ENCODE measurements at places on chromosomes 3 and 15.

DNA sequence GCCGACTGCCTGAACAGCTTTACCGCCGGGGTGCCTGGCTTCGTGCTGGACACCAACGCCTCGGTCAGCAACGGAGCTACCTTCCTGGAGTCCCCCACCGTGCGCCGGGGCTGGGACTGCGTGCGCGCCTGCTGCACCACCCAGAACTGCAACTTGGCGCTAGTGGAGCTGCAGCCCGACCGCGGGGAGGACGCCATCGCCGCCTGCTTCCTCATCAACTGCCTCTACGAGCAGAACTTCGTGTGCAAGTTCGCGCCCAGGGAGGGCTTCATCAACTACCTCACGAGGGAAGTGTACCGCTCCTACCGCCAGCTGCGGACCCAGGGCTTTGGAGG is 815 bp downstream of the SPINT1 start:
- no peak for DNase-seq

DNA sequence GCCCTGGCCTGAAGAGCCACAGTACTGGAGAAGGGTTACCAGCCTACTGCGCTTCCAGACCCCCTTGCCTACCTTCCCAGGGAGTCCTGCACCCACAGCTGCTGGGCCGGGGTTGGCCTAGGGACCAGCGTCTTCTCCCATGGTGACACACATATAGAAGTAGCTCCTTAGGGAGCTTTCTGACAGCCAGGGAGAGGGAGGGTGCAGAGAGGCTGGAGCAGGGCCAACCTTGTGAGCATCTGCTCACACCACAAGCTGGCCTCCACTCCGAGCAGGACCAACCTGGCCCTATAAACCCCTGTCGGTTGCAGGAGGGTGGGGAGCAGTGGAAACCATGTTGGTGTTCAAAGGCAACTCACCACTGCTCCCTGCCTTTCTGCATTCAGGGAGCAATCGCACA is 35.2 kb downstream of the SRPRB start:
- no peak for DNase-seq

- no peak for DNase-seq
These were observed 5.7 kb upstream of the TBC1D2B start for GRCh38 chr15:78083186-78083585.

DNA sequence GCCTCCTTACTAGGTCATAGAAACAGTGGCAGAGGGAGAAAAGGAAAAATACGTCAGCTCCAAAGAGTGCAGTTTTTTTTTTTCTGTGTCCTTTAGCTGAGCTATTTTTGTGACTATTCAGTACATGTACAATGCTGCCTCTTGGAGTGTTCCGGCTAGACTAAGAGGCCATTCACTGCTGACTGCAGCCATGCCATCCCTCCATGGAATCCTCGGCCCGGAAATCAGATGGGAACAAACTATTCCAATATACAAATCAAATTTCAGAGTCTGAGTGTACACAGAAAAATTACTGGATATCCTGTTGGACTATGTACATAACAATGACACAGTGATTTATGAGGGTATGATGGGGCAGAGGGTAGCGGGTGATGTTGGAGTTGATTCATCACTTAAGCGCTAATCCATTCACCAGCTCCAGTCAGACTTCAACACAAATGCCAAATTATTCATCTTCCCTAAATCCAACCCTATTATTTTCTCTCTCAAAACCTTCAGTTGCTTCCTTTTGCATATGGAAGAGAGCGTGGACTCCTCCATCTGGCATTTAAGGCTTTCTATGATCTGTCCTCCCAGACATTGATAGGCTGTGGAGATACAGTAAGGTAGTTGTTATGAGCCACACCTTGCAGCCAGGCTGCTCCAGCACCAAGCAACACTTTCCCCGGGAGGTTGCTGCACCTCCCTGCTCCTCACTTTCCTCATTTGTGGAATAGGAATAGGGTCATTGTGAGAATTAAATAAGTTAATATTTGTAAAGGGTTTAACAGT is 109.1 kb downstream of the LPP start:
- DNase-seq: no peak

DNA sequence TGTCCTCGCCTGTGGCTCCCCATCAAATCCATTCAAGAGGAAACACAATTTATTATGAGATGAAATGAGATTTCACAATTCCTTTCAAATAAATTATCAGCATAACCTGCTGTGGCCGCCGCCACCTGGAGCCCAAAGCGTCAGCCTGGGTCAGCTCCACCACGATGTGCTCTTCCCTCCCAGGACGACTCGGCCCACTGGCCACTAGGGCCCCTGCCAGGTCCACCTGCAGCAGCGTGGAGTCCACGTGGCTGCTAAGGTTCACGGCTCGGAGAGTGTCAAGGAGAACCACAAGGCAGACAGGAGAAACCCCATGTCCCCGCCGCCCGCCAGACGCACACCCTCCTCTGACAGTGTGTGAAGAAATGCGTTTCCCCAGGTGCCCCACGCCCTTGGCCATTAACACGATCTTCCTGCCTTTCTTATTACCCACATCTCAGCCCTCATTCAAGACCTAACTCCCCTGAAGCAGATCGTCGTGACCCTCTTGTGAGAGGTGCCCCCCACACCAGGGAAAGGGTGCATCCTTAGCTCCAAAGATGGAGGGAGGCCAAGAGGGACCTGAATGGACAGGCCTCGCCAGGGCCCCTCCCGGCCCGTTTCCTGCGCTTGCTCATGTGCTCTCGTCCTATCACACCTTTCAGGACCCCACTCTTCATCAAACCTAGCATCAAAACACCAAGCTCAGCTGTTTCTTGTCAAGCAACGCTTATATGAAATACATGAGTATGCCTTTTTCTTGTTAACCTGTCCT is 80.6 kb downstream of the OCA2 start:
- no peak for DNase-seq

GRCh38 chr15:64746356-64746755 is 29.0 kb downstream of the RBPMS2 start:
- no peak for DNase-seq

GRCh38 chr3:182005701-182006100 is 294.0 kb downstream of the SOX2 start:
- no peak for DNase-seq

DNA sequence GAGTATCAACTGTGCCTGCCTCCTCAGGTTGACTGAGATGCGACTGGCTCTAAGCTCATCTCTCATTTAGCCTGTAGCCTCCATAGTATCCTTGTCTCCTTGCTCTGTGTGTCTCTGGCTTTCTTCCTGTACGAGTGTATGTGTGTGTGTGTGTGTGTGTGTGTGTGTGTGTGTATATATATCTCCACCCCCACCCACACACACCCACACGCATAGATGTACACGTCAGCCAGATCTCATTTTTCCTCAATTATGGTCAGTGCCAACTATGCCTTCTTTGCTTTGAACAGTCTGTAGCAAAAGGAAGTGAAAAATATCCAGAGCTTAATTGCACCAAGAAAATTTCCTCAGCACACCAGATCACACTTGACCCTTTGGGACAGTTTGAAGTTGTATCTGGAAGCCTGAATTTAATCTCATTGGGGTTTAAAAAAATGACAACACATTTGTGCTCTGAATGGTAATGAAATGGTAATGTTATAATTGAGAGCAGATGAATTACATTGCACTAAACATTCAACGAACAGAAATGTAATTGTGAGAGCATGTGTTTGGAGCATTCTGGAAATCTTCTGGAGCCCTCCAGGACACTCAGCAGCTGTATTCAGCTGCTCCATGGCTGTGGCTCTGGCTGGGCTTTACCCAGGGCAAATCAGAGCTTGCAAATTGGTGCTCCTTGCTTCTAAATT is 63.6 kb downstream of the RYR3 start:
- DNase-seq: no peak

- DNase-seq: no peak
These were observed 855 bp downstream of the GMPPB start for GRCh38 chr3:49722896-49723295.

DNA sequence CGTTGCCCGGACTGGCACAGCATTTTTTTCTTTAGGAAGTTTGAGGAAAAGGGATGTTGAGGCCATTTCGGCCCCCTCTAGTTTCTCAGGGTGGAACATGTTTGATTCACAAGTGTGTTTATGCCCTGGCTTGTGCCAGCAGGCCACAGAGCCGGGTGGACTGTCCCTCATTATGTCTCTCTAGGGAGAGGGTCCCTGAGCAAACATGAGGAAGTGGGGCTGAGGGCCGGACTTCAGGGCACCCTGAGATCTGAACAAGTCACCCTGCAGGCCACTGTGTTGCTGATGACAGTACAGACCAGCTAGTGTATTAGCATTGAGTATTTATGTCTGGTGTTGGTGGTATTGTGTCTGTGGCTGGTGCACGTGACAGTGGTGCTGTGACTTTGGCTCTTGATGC is 34.9 kb downstream of the RNU5B-1 start:
- peak; percentile 60 for DNase-seq

- no peak for DNase-seq
These were observed 49.4 kb downstream of the ITGB5 start for GRCh38 chr3:124837730-124838186.

DNA sequence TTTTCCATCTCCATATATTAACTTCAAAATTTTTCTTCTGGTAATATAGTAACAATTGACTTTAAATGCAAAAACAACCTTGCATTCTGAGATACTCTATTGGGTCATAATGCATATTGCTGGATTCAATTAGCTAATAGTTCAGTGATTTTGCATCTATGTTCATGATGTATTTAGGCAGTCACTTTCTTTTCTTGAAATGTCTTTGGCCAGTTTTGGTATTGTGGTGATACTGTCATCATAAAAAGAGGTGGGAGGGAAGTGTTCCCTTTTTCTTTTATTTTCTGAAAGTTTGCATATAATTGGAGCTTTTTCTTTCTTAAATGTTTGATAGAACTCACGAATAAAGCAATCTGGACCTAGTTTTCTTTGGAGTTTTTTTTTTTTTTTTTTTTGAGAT is 67.4 kb upstream of the ZNF148 start:
- no peak for DNase-seq

DNA sequence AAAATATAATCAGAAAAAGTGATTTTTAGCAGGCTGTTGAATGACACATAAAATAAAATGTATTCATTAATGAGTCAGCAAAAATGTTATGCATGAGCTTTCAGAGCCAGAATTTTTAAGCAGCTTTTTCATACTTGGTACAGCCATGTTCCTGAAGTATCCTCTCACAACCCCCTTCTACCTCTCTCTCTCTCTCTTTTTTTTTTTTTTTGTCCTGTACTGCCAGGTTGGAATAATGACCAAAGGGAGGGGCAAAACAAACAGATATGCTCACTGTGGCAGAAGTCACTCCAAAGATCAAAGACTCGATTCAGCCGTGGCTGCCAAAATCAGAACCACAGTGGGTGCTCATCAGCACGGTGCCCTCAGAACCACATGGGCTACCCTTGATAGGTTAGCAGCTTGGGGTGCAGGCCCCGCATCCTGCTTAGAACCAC is 383.0 kb downstream of the ZBTB20 start:
- DNase-seq: no peak

DNA sequence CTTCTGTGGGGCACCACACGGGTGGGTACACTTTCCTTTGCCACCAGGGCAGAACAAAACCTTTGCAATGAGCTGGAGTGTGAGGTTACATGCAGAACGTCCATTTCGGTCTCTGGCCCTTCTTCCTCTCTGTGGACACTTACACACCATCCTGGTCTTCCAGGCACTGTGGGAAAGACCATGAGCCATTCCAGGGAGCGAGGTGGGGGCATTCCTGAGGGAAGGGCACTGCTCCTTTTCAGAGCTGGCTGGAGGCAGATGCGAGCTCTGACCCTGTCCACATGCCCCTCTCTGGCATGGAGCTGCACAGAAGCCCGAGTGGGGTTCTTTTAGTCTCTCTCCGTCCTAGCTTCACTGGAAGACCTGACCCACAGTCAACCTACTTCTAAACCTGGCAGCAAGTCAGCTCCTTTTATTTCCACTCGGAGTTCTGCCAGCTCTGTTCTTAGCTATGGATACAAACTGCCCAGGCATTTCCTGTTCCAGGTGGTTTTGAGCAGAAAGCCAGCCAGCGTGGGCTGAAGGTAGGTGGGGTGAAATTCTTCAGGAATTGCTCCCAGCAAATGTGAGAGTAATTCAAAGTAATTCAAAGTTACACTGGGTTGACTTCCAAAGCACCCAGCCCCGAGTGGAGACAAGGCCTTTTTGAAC is 281.4 kb downstream of the ADAMTS17 start:
- DNase-seq: no peak

- no peak for DNase-seq
These were observed 730 bp downstream of the SPRED1 start for GRCh38 chr15:38253351-38253781.

DNA sequence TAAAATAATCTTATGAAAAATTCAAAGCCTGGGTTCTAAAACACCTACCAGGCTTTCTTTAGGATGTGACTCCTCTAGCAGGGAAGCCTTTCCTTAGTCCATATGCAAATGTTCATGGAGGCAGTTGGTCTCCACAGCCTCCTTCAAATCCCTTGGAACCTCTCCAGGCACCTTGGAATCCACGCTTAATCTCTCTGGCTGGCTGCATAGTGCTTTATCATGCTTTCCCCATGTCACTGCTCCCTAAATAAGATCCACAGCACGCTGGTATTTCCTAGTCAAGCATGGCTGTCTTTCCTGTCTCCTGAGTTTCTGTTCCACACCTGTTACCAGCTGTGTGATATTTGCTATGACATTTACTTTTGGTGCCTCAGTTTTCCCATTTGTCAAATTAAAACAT is 71.3 kb downstream of the CLSTN2 start:
- no peak for DNase-seq

GRCh38 chr3:12396471-12396870 is 87.8 kb upstream of the TSEN2 start:
- DNase-seq: no peak

DNA sequence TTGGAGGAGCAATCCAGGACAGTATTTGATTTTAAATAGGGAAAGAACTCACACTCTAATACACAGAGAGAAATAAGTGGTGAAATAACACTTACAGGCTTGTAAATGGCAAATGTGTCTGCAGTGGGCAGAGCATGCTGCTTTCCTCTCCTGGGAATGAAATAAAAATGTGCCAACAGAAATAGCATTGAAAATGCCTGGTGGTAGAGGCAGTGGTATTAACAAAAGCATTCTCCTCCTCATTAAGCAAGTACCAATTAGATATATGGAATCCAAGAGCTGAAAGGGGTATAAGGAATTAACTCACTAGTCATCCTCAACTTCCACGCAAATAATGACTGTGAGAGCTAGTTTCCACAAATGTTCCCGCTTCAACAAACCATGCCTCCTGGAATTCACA is 364.1 kb upstream of the KCNMB2 start:
- no peak for DNase-seq

GRCh38 chr3:186949281-186949982 is 19.1 kb downstream of the ST6GAL1 start:
- DNase-seq: no peak

DNA sequence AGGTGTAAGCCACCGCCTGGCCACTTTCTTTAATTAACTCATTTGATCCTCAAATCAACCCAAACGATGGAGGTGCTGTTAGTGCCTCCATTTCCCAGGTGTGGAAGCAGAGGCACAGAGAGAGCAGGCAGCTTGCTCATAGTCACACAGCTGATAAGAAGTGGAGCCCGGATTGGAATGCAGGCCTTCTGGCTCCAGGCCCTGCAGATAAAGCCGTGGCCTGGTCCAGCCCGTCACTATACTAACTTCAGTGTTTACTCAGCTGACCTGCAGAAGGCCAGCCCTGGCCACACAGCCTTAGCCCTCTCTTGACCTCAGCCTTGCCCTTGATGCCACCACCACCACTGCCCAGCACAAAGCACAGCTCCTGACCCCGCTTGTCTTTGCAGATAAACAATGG is 116.7 kb downstream of the NUP210 start:
- no peak for DNase-seq

Measured in left forelimb (tissue), 1 donor.